H54 (cell line): ENCODE measurements at places on chromosomes 12 and 14.

- DNase-seq, result no peak
Measured at GRCh38 chr12:12091977-12092663, 21.4 kb downstream of the BCL2L14 start.

- no peak for DNase-seq
Measured at GRCh38 chr14:63901434-63902085, 48.8 kb downstream of the SYNE2 start.

DNA sequence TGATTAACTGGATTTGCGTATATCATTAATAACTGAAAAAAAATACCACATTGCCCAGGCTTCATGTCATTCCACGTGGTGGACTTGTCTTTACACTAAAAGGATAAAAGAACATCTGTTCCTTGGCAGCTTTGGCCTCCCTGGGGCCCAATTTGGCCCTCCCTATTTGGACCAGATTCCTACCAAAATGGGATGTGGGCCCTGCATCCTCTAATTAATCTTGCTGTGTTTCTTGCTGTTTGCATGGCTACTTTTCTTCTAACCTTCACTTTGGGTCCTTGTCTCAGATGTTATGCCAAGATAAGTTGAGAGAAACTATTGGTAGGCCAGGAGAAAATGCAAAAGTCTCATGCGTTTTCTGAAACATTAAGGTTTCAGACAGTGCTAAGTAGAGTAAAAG, 57.5 kb downstream of the PTHLH start:
- no peak for DNase-seq

DNA sequence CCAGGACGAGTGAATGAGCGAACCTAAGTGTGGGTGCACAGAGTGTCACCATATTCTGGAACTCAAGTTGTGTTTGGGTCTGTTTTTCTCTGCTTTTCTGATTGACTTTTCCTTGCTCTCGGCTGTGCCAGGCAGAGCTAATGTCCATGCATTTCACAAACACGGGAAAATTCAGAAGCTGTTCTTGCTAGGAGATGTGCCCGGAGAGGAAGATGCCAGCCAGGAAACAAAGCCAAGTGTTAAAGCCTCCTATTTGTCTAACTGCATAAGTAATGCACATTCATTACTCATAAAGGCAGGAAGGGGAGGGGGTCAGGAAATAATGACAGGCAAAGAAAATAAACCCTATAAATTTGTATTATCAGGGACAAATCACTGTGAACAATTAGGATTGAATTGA, 250.4 kb upstream of the SFSWAP start:
- DNase-seq, result no peak

DNA sequence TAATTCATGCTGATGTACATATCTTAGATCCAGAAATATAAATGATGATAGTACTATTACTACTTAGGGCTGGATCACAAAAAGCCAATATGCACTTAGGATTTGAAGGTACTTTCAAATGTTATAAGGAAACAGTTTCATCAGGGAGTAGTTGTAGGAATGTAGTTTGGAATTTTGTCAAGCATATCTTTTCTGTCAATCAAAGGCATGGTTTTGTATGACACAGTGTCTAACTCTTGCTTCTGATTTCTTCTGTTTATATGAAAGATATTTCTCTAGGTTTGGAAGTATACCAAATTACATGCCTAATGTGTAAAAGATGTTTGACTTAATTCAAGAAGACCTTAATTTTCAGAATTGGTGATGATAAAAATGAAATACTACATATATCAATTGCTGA, 135.7 kb downstream of the RAD51B start:
- no peak for DNase-seq

DNA sequence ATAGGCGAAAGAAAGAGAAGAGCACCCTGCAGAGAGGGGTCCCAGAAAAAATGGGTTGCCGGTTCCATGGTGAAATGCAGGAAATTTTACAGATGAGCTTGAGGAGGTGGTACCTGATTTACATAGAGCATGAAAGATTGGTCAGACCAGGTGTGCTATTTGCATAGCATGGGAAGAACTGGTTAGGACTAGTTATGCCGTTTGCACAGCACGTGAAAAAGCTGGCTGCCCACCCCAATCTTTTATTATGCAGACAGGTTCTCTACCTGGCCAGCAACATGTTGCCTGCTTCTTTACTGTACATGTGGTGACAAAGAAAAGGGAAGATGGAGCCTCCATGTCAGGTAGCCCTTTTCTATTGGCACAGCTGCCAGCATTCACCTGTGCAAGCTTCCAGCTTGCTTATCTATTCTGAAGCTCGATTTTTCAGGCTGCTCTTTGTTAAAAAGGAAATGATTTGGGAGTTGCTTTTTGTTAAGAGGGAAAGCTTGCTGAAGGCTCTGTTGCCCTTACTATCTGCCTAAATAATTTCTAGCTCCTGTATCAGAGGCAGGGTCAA, 62.9 kb upstream of the ELK3 start:
- DNase-seq, result no peak

GRCh38 chr14:66884149-66884548, 305.1 kb upstream of the GARIN2 start:
- DNase-seq, result no peak
